ENCODE measurements at places on chromosomes 2 and 18. TPM values are rescaled to one million over a fixed set of nuclear protein-coding genes. Genes with fewer than 3 reads are reported as not detected.

Gene MAIP1
- 33.2 TPM for total RNA-seq

Gene LRP1B
- 0.01 TPM for total RNA-seq

Gene EXOC6B
- total RNA-seq, result 10.2 TPM

Gene POTEJ
- not detected for total RNA-seq

Gene IL36G
- total RNA-seq, result not detected

Gene REG3G
- total RNA-seq, result not detected

Gene SLC1A4
- 12.0 TPM for total RNA-seq

Gene DDX18
- 80.3 TPM for total RNA-seq

Gene GRB14
- 5.0 TPM for total RNA-seq

Gene PAIP2B
- 0.33 TPM for total RNA-seq

Gene NMUR1
- not detected for total RNA-seq

Gene ACMSD
- total RNA-seq, result not detected

Gene GPR35
- total RNA-seq, result 0.83 TPM

Gene ZNF385B
- not detected for total RNA-seq

Gene KLHL29
- 7.9 TPM for total RNA-seq

Gene NFATC1
- total RNA-seq, result 4.7 TPM

Gene ZFP36L2
- 33.0 TPM for total RNA-seq

Gene TRABD2A
- total RNA-seq, result 16.2 TPM

Gene SKOR2
- total RNA-seq, result not detected

Gene RAPGEF4
- 0.45 TPM for total RNA-seq

Gene EGR4
- 0.19 TPM for total RNA-seq

Gene ANKRD29
- total RNA-seq, result 17.6 TPM

Gene SERPINB4
- 0.14 TPM for total RNA-seq
